Hematopoietic multipotent progenitor cell treated with erythropoietin and hydrocortisone succinate and interleukin-3 and kit ligand, for 17 days (in vitro differentiated cells): ENCODE measurements at places on chromosomes 4 and X.

DNA sequence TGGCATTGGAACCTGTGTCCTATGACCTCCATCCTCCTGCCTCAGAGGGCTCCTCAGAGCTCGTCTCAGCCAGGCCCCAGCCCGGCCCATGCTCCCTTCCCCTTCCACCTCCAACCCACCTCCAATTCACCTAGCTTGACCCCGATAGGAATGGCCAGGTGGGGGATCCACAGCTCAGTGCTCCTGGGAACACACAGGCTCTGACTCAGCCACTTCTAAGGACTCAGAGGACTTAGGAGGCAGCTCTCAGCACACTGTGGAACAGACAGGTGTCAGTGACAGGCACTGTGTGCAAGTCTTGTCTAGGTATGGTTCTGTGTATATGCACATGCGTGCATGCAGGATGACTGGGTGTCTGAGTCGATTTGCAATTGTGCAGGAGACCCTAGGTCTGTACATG is 44.8 kb downstream of the PJA1 start:
- DNase-seq, result no peak

GRCh38 chr4:113446019-113446418 is 315.5 kb downstream of the CAMK2D start:
- DNase-seq, result no peak

DNA sequence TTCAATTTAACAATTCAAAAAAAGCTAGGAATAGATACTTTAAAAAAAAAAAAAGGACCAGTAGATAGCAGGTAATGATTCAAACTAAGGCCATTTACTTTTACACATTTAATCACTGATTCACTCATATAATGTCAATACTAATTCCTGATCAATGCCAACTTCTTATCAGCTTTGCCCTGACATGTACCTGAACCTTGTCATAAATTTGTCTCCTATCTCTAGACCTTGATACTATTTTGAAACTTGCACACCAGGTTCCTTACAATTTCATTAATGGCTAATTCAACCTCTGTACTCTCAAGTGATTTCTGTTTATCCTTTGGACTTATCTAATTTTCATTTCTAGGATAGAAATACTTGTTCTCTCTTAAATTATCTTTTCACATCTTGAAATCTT is 55.4 kb downstream of the UGT2B4 start:
- no peak for DNase-seq

DNA sequence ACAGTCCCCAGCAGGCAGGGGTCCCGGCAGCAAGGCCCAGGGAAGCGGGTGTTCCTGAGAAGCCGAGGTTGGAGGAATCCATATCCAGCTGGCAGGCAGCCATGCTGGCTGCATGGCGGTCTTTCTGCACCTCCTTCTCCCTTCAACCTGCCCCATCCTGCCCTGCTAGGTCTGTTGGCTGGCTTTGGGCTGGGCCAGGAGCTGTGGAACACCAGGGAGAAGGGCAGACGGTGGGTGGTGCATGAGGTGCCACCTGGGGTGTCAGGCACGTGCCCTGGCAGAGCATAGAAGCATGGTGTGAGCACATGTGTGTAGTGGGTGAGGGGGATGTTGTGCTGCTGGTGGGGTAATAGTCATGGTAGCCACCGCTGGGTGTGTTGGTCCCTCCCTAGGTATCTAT is 150.1 kb downstream of the PJA1 start:
- no peak for DNase-seq

- DNase-seq, result no peak
These were observed 46.5 kb downstream of the CWH43 start for GRCh38 chr4:49032440-49033161.

DNA sequence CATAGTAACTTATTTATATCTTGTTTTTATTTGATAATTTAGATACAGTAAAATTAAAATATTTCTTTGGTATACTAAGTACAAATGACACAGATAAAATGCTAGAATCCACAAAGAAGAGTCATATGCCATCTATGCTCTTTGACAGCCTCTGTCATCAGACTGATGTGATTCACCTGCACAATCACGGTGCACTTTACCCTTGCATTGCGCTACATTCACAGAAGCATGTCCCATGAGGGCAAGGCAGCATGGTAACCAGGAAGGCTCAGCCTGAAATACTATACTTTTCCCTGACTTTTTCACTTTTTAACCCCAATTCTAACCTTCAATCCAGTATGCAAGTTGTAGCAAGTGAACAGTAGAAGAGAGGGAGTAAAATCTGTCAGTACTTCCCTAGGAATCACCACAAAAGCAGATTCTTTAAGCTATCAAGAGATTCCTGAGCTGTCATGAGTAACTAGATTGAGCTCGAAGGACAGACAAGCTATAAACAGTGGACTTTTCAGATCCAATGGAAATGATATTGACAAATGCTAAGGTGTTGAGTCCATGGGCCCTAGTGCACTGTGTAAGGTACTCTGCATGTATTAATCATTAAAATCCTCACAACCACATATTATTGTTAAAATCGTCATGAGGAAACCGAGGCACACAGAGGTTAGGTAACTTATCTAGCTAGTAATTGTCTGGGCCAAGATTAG is 14.2 kb downstream of the SEC24D start:
- DNase-seq, result no peak

GRCh38 chr4:2042204-2042946 is 16.8 kb upstream of the NAT8L start:
- DNase-seq, result no peak

GRCh38 chr4:12138488-12138887 is 709.8 kb upstream of the HS3ST1 start:
- no peak for DNase-seq

DNA sequence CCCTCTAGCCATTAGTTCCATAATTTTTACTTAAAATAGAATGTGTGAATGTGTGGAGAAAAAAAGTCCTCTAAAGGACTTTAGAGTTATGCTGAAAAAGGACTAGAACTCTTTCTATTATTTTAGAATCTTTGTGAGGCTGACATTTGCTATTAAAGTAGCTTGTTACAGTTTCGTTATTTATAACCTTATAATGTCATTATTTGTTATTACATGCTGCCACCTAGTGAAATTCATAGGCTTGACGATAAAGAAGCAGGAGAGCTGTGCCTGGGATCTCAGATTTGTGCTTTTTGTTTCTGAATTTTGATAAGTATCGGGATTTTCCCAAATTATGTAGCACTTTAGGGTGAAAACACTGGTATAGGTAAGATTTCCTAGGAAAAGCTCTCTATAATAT is 38.5 kb upstream of the TAPT1 start:
- peak; percentile 64 for DNase-seq

DNA sequence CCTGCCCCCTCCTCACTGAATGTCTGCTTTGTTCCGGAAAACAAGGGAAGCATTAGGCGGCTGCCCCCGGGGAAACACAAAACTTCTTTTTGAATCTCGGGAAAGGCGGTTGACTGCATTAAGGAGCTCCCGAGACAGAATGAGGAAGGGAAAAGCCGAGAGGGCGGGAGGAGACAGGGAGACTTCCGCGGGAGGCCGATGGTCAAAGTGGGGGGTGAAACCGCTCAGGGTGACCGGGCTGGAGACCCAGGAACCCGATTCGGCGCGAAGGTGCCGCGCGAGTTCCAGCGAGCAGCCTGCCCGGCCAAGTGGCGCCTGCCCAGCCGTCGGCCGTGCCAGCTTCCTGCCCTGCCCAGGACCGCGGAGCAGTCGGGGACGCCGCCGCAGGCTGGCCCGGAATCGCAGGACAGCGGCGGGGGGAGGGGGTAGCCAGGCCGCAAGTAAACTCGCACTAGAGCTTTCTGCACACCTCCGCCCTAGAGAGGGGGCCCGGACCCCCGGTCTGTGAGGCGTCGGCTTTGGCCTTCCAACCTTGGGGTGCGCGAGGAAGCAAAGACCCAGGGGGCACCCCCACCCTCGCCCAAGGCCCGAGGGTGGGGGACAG is 55.1 kb upstream of the BCOR start:
- DNase-seq, result no peak

DNA sequence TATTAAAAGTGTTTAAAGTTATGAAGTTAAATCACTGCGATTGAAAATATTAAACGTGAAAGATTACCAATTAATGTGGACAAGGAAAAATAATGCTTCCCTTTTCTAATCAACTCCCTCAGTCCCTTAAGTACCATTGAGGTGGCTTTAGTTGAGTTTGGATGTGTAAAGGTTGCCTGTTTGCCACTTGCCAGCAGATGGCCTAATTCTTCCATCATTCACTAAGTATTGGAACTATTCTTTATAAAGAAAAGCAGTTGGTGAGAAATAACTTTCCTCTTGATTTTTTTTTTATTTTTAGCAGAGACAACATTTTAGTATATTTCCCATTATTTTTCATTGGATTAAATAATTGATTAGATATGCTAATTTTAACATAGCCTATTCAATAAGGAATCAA is 295.9 kb upstream of the TACR3 start:
- DNase-seq, result no peak

DNA sequence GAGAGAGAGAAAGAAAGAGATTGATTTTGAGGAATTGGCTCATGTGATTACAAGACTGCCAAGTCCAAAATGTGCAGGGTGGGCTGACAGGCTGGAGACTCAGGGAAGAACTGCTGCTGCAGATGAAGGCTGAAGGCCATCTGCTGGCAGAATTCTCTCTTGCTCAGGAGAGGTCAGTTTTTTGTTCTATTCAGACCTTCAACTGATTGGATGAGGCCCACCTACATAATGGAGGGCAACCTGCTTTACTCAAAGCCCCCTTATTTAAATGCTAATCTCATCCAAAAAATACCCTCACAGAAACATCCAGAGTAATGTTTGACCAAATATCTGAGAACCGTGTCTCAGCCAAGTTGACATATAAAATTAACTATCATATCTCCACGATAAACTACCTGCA is 38.2 kb upstream of the MAMLD1 start:
- DNase-seq, result no peak

- no peak for DNase-seq
These were observed 188.1 kb downstream of the QDPR start for GRCh38 chr4:17323554-17324385.

- DNase-seq, result no peak
These were observed 12.0 kb upstream of the CD38 start for GRCh38 chr4:15765910-15766697.

GRCh38 chrX:130788786-130789581 is 114.0 kb downstream of the ENOX2 start:
- no peak for DNase-seq

DNA sequence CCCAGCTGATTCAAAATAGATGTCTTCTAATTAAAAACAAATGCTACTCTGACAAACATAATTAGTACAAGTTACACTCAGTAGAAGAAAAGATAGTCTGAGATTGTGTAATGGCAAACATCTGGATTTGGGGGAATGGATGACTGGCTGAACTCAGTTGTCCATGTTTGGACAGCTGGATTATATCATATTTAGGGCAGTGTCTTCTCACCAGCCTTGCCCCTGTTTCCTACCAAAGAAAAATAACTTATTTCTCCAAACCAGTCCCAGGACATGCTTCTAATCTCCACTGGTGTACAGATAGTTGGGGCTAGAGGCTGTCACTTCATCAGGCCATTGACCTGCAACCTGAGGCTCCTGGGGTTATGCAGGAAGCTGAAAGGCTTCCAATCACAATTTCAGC is 237.3 kb downstream of the USP46 start:
- no peak for DNase-seq

DNA sequence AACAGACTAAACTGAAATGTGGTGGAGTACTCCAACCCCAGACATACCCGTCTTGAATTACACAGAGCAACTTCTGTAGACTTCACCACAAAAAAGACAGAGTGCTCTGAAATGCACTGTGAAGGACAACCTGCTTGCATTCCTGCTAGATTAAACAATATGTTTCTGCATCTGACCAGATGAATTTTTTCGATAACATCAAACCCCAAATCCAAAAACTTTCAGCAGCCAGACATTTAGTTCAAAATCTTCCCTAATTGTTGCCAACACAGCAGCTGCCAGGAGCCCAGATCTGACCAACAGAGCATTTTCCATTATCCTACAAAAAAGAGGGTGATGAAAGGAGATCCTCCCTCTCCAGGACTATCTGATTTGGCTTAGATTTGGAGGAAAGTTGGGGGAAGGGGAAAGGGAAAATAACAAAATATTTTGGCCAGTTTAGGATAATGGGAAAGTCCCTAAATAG is 356.5 kb downstream of the PDGFC start:
- no peak for DNase-seq

DNA sequence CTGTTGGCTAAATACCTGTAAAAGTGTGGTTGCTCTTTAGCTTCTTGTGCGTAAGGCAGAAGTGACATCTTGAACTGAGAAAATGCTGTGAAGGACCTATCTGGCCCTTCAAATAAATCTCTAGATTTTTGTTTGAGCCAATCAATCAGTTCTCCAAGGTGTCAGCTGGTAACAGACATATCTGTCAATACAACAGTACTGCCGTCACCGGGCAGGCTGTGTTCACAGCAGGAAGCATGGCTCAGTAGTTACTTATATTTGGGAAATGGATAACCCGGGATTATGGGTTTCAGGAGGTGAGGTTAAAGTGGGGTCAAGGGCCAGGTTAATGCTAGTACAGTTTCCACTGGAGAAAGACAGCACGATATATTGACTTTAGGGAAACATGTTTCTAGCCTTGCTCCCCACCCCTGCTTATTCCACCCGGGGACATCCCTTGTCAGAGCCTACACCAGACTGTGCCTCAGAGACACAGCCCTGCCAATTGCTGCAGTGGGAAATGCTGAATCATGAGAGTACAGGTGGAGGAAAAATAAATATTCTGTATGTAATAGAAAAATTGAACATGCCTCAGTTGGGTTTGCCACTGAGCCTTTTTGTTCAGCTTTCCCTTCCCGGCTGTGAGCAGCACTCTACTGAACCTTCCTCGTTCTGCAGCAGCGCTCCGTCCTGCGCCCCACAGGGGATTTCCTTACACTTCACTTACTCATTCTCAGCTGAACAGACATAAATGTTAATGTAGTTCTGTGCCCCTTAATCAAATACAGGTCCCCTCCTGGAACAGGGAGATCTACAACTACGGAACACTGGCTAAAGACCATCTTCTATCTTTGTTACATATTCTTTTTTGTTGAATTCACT is 121.1 kb downstream of the MGST2 start:
- no peak for DNase-seq

GRCh38 chr4:58247792-58248191 is 1137.6 kb upstream of the IGFBP7 start:
- DNase-seq, result no peak
